CD4-positive, CD25-positive, alpha-beta regulatory T cell (primary cell): ENCODE measurements at places on chromosomes 1 and 21.

GRCh38 chr1:156848461-156849150, 10.3 kb downstream of the INSRR start:
- DNase-seq = peak; percentile 89

GRCh38 chr1:205069371-205070125, 14.7 kb downstream of the TMEM81 start:
- no peak for DNase-seq

DNA sequence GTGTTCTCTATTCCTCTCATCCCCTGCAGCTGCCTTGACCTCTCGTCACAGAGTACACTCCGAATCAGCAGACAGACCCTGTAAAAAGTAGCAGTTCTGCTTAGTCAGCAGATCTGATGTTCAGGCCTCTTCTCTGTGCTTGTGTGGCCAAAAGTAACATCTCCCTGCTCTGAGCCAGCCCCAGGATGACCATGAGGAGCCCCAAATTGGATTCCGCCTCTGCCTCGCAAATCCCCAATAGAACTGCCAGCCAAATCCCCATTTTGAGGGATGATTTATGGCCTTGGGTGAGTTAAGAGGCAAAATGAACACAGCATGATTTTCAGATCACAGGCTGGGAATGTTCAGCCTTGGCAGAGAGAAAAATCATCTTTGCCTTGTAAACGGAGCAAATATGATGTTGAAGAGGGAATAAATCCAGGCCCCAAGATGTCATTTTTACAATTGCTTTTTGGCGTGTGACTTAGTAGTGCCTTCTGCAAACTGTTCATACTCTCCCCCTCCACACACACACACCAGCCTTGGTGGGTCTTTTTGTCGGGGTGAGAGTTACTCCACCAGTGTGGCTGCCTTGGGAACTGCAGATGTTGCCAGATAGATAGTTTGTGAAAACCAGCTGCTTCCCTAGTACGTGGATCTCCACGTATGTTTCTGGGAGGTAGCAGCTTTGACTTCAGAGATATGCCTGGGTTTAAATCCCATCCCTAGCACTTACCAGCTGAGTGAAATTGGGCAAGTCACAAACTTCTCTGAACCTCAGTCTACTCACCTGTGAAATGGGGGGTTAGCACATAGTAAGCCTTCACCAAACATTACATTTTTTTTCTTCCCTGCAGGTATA, 77.8 kb downstream of the MAN1C1 start:
- DNase-seq = no peak

- DNase-seq = peak; percentile 61
Measured at GRCh38 chr1:25543425-25544242, at the start of gene LDLRAP1. Gene LDLRAP1, plus strand, starts transcription at chr1:25543606. Its CDS starts 93 bp downstream, at chr1:25543699.

- DNase-seq = no peak
Measured at GRCh38 chr1:95657248-95657647, 423.2 kb downstream of the RWDD3 start.

- DNase-seq = no peak
Measured at GRCh38 chr1:67368046-67368514, 60.4 kb downstream of the IL12RB2 start.

GRCh38 chr1:231192620-231193163, 30.8 kb downstream of the TRIM67 start:
- no peak for DNase-seq

DNA sequence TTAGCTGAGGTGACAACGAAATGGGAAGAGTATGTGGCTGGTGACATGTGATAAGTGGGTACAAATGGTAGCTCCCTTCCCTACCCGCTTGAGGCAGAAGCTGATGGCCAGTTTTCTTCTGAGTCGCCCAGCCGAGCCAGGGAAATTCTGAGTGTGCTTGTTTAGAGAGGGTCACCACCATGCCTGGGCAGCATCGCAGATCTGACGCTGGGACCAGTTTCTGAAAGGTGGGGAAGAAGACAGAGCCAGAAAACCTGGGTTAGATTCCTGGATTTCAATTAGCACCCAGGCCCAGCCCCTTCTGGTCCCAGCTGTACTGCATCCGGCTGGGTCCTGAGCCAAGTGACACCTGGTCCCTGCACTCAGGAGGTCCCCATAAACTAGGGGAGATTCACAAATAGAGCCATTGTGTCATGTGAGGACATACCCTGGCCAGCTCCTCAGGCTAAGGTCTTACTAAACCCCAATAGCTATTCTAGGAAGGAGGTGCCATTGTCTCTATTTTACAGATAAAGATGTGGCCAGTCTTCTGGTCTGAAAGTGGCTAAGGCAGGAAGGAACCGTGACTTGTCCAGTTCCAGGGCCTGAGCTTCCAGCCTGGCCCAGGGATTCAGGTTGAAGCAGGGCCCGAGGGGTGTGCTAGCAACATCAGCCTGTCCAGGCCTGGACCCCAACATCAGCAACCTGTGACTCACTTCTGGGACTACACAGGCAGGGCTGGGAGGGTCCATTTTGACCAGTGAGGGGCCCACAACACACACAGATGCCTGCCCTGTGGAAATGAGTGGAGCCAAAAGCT, 1.7 kb upstream of the TMEM61 start:
- no peak for DNase-seq

DNA sequence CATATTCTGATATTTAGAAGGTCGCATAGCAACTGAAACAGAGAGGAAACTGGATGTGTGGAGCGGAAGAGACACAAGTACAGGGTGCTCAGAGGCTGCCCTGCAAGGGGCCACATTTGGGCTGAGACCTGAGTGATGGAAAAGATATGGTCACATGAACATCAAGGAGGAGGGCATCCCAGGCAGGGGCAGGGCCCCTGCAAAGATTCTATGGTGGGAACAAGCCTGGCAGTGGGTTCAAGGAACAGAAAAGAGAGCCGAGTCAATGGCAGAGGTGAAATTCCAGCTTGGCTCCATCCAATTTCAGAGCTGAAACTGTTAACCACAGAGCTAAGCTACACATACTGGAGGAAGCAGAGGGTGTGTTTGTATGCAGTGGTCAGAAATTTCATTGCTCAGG, 227.7 kb downstream of the PRDM2 start:
- no peak for DNase-seq

- no peak for DNase-seq
Measured at GRCh38 chr1:111461765-111462164, 12.0 kb upstream of the C1orf162 start.

GRCh38 chr1:53896635-53897229, 2.7 kb downstream of the DIO1 start:
- DNase-seq = no peak

GRCh38 chr21:36902331-36902730, 64.1 kb downstream of the HLCS start:
- DNase-seq = no peak

DNA sequence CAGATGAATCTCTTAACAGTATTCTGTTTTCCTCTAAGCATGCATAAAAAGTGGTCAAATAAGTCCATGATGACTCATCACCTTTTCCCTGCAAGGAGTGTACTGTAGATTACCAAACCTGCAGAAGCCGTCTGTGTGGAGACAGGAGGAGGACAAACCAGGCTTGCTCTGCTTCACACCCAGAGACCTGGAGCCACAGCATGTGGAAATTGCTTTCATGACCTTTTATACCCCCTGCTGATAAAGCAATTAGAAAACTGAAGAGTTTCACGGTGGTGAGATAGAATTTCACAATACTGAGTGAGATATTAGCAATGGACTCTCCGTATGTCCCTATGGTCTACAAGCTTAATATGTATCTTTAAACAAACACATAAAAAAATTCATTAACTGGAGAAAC, 9.4 kb downstream of the CORT start:
- no peak for DNase-seq

DNA sequence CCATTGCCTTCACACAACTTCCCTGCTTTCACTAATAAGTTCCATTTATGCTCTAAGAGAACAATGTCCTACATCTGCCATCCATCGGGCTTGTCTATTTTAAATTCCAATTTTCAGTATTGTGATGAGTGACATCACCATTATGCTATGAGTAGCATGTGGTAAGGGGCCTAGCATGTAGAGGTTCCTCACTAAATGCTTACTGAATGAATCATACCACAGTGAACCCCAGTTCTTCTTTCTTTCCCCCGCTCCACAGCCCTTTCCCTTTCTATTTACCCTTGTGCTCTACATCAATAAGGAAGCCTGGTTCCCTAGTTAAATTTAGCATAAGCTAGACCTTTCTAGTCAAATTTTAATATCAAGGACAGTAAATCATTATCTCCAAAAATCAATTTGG, 195.0 kb upstream of the RGS18 start:
- DNase-seq = no peak

DNA sequence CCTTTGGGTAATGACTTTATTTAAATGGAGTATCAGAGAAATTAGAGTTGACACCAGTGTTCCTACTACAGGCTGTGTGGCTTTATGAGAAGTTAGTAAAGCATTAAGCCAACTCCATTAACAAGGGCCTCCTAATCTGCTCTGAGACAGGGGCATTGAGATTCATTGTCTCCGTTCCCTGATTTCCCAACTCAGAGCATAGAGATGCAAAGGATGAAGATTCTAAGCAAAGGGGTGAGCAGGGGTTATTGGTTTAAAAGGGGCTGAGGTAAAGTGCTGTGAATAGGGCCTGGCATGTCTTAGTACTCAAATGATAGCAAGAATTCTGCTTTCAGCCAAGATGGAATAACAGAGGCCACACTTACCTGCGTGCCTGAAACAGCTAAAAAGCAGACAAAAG, 428.4 kb downstream of the PTPRU start:
- no peak for DNase-seq

DNA sequence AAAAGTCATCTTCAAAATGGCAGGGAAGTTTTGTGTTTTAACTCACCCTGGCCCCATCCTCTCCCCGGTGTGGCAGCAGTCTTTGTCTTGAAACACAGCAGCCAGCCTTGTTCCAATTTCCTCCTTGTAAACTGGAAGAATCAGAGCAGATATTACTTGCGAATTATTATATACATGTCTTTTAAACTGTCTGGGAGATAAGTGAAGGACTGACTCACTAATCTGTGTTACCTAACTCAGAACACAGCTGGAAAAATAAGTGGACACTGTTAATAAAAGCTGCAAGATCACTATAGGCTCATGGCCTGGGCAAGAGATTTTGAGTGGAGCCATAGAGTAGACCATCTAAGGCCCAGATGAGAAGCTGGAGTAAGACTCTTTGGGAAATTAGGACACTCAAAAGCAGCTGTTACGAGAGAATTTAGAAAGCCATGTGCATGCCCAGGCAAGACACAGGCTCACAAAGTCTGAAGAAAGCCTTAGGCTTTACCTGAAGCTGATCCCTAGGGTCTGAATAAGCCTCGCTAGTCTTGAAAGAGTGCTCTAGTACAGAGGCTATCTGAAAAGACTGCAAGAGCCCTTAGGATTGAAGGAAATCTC, 233.0 kb upstream of the RAB4A start:
- DNase-seq = no peak
